Nephron progenitor cell (in vitro differentiated cells): ENCODE measurements at places on chromosomes 7 and 10.

DNA sequence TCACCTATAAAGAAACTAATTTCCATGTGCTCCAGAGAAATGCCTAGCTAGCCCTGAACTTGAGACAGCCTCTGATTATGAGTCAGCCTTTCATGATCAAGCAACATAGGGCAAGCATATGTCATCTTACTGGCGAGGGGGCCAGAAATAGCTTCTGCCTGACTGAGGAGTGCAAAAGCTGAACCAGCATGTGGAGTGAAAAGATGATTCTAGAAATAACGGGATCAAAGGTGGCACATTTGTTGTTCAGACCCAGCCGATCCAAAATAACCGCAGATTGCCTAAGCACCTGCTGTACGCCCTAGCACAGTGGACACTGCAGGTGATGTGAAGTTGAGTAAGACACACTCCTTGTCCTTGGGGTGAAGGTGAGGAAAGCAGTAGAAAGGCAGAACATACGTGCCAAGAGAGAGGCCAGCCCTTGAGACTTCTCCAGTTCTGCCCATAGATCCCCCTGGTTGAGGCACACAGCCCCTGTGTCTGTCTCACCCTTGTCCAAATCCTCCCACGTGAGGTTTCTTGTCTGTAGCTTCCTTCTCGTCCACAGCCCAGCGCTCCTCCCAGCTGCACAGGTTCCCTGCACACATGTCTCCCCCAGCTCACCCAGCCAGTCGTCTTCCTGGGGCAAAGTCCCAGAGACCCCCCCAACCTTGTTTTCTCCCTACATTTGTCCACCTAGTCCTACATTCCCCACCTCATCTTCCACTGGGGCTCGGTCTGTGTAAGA, 2.8 kb upstream of the BCL7B start:
- no peak for DNase-seq

DNA sequence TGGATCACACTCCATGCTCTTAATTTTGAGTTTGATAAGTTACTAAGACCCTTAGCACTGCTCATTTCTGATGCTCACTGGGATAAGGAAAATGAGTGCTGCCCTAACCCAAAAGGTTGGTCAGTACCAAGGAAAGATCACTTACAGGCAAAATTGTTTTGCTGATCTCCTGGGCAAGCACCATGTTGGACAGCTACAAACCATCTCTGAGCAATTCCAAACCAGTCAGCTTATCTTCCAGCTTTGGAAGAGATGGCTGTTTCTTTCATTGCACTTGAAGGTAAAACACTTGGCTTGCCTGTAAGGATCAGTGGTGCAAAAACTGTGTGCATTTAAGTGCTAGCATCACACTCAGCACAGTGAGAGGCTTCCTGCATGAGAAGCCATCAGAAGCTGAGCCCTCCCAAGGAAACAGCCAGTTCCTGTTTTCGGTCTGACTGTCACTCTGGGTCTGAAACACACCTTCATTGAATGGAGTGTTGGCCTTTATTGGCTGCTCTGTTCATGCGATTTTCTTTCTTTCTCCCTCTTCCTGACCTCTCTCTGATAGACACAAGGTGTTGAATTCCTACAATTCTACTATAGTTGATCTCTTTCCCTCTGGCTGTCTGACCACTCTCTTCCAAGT, 126.4 kb upstream of the GHITM start:
- no peak for DNase-seq

- DNase-seq, result no peak
Measured at GRCh38 chr7:99762680-99763327, 21.2 kb downstream of the CYP3A4 start.

DNA sequence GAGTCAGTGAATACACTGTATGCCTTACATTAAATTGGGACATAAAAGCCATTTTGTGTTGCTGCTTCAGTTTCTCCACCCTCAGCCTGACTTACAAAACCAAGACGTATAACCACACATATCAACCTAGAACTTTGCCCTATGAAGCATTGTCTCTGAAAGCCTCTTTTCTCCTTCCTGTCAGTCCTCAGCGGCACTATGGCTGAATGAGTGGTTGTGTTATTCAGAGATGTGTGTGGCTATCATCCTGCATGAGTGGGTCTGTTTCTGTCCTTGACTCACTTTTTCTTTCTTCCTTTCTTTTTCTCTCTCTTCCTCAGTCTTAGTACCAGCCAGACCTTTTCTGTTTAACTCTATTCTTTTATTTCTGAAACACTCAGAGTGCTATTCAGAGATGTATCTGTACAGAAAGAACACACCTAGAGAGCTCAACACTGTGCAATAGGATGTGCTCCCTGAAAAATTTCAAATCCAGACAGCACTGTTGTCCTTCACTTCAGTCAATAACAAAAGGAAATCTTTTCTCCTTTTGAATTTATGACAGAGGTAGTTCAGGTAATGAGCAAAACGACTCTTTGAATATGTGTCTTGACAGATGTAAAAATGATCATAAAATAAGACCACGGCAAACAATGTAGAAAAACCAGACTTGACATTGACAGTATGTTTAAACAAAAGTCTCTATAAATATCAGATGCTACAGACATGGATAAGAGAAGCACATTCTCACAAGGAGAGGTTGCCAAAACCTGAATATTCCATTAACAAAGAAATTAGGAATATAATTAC, 163.3 kb upstream of the FEZF1 start:
- no peak for DNase-seq

GRCh38 chr10:23371073-23371472, 26.5 kb upstream of the C10orf67 start:
- no peak for DNase-seq

DNA sequence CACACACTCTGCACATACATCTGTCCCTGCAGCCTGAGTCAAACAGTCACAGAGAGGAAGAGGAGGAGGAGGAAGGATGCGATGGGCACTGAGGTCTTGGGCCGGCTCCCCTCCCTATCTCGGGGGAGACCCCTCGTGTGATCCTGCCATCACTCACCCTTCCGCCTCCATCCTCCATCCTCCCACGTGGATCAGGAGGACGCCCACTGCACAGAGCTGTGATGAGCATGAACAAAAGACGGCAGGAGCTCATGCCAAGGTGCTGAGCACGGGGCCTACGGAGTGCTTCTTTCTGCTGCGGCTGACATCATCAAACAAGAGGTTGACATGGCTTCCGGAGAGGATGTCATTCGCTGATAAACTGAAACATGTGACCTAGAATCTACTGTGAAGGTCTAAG, 68.0 kb downstream of the DIP2C start:
- no peak for DNase-seq

DNA sequence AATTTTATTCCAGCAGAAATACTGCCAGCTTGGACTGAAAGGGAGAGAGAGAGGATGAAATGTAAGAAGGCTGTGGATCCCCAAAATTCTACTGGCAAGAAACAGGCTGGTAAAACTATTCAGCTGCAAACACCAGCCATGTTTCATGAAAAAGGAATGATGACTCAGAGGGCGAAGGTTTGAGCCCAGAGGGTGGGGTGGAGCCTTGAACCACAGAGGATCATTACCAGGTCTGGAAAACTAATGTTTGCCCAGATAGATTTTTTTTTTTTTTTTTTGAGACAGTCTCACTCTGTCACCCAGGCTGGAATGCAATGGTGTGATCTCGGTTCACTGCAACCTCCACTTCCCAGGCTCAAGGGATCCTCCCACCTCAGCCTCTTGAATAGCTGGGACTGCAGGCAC, 41.7 kb upstream of the NRF1 start:
- DNase-seq, result no peak

GRCh38 chr7:118104812-118105441, 79.0 kb upstream of the LSM8 start:
- no peak for DNase-seq

DNA sequence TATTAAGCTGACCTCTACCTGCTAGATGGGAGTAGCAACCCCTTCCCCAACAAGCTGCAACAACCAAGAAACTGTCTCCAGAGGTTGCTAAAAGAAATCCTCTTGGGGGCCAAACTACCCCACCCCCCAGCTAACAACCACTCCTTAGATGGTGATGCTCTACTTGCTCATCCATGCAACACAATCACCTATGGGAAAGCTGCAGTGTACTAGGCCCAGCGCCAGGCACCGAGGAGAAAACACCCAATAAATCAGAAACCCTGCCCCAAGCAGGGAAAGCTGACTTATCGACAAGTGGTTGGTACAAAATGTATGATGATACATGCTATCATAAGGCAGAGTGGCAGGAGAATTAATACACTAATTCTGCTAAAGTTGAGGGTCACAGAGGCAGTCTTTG, 17.3 kb downstream of the SLC25A13 start:
- no peak for DNase-seq

DNA sequence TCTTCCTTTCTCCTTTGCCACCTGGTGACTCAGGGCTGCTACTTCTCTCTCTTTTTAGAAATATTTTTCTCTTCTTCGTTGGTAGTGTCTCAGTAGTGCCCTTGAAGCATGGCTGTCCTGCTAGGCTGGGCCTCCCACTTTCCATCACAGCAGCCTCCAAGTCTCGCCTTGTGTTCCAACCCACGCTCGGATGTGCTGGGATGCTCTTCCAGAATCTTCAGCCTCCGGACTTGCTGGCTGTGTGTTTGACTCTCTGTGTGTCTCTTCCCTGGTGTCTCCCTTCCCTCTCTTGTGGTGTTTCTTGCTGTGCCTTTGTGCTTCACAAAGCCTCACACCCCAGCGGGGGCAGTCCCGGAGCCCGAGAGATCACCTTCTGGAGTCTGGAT, 100.5 kb downstream of the INPP5A start:
- no peak for DNase-seq

- DNase-seq, result no peak
Measured at GRCh38 chr7:34332006-34332405, 326.0 kb upstream of the NPSR1 start.

GRCh38 chr7:85103962-85104361, 82.9 kb downstream of the SEMA3D start:
- DNase-seq, result no peak

- DNase-seq, result no peak
Measured at GRCh38 chr10:74718208-74718607, 108.2 kb upstream of the KAT6B start.

DNA sequence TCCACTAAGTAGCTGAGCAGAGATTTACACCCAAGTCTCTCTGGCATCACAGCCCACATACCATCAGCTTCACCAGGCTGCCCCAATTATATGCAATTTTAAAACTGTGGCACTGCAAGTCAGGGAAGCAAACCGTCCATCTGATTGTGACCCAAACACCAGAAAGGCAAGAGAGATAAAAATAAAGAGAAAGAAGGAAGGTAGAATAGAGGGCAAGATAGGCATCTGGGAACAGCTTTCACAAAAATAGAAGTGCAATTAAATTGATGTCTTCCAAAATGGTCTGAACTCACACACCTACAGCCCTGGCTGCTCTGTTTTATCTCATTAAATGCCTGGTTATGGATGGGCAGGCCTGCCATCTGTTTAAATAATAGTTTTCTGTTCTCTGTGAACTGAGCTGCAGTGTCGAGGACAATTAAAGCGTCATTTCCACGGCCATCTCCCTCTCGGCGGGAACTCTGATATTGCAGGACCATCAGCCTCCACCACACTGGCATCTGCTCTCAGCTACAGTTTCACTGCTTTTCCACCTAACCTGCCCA, 509.1 kb downstream of the INHBA start:
- no peak for DNase-seq

DNA sequence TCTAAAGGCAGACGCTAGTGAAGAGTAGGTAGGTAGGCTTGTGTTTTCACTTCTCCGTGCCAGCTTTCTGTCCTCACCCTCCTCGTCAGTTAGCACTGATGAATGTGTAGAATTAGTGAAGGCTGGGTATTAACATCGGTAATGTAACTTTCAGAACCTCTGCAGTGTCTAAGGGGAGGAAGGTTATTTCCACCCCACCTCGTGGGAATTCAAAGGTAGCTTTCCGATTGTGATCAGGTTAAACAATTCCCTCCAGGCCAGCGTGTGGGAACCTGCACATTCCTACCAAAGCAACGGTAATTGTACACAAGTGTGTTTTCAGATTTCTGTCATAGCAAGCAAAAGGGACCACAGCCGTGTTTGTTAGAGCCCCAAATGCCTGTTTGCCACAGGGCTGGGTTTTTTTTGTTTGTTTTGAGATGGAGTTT, 405.0 kb upstream of the GALNT17 start:
- no peak for DNase-seq

GRCh38 chr10:4983615-4984216, 19.9 kb downstream of the AKR1C2 start:
- no peak for DNase-seq

GRCh38 chr7:36594445-36594844, 129.8 kb downstream of the AOAH start:
- no peak for DNase-seq

GRCh38 chr10:71334221-71334791, 15.2 kb downstream of the SLC29A3 start:
- DNase-seq, result no peak

- DNase-seq, result peak; percentile 90
Measured at GRCh38 chr7:151051108-151051507, 2.8 kb downstream of the ASIC3 start.

DNA sequence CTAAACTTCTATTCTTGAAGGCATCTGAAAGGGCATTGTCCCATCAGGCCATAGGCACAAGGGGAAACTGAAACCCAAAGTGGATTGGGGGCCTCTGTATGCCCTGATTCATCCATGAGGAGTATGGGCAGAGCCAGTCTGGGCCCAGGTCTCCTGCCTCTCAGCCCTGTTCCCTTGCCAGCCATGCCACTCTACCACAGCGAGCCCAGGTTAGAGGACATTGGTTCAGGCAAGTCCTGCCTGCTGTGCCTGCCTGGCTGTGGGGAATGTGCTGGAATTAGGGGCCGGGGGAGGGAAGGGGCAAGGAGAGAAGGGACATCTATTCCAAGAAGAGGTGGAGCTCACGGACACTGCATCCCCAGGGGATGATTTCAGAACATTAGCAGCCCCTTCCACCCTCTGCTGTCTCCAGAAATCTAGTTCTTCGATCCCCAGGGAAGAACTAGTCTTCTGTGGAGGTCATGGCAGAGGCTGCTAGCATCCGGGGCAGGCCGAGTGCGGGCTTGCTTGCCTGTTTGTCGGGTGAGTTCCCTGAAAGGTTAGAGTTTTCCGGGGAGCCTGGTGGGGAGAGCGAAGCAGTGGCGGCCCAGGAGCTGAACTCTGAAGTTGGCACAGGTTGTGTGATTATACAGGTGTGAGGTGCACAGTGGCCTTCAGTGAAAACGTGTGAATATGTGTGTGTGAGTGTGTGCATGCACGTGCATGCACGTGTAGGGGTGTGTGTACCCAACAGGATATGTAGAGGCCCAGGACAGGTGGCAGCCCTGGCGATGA, 37.8 kb downstream of the TBATA start:
- DNase-seq, result no peak

DNA sequence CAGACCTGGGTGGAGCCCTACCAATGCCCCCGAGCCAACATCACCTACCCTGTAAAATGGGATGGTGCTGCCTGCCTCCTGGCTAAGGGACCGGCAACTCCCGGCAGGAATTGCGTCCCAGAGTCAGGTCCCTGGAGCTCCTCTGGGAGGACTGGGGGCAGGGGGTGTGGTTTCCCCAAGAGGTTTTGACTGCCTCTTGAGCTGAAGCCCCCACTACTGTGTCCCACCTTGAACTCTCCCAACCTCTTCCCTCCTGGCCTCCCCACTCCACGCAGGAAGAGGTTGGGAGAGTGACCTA, 1.3 kb downstream of the SH2B2 start:
- no peak for DNase-seq

DNA sequence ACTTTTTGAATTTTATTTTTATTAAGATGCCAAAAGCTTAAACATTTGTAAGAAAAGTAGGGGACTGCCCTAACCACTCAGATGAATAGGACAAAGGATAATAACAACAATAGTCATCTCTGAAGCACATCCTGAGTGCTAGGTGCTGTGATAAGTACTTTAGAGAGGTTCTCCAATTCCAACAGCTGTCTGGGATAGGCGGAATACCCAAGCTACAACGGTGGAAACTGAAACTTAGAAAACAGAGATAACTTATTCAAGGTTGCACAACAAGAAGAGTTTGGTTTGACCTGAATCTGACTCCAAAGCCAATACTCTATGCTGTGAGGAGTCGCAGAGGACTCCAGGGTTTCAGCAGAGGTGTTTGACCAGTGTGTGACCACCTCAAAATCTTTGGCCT, 2.0 kb downstream of the RTKN2 start:
- no peak for DNase-seq
